ENCODE measurements at places on chromosomes 7 and 10. TPM values are rescaled to one million over a fixed set of nuclear protein-coding genes. Genes with fewer than 3 reads are reported as not detected.

SPDYE2 gene
- not detected for total RNA-seq

CDHR3 gene
- total RNA-seq, result 0.81 TPM

C1GALT1 gene
- total RNA-seq, result 5.2 TPM

MGAM2 gene
- total RNA-seq, result not detected

OGDHL gene
- 0.16 TPM for total RNA-seq

CYP2C19 gene
- not detected for total RNA-seq

CYP2E1 gene
- total RNA-seq, result 0.16 TPM

PLXNA4 gene
- total RNA-seq, result 7.9 TPM

IFIT1B gene
- total RNA-seq, result not detected

DGKI gene
- total RNA-seq, result 0.65 TPM

STRIP2 gene
- 2.8 TPM for total RNA-seq

ATOH7 gene
- total RNA-seq, result not detected

CAMK2B gene
- total RNA-seq, result under 0.01 TPM

TMEM196 gene
- total RNA-seq, result not detected

CNPY1 gene
- total RNA-seq, result not detected

ANKRD7 gene
- 0.16 TPM for total RNA-seq

C10orf88 gene
- total RNA-seq, result 21.5 TPM

TAC1 gene
- not detected for total RNA-seq

SLC39A12 gene
- total RNA-seq, result not detected

SUN3 gene
- not detected for total RNA-seq

TSPAN15 gene
- 255 TPM for total RNA-seq

ZNF853 gene
- 1.9 TPM for total RNA-seq

PRRT4 gene
- not detected for total RNA-seq

ZPBP gene
- not detected for total RNA-seq

PCDH15 gene
- total RNA-seq, result under 0.01 TPM

SNX10 gene
- total RNA-seq, result 6.2 TPM

C10orf67 gene
- not detected for total RNA-seq

MYO1G gene
- 0.13 TPM for total RNA-seq

EGFR gene
- 0.97 TPM for total RNA-seq

GARIN1A gene
- 0.16 TPM for total RNA-seq

INA gene
- total RNA-seq, result under 0.01 TPM

RNF133 gene
- 0.32 TPM for total RNA-seq

ICA1 gene
- 25.3 TPM for total RNA-seq

OR2A7 gene
- total RNA-seq, result not detected

RADIL gene
- 1.3 TPM for total RNA-seq

NPSR1 gene
- not detected for total RNA-seq
